Kidney epithelial cell (primary cell): ENCODE measurements at places on chromosomes 6 and 20. TPM values are rescaled to one million over a fixed set of nuclear protein-coding genes. Genes with fewer than 3 reads are reported as not detected.
A peak's percentile ranks its signal among the peaks of the same experiment; 100 is the strongest.

DNA sequence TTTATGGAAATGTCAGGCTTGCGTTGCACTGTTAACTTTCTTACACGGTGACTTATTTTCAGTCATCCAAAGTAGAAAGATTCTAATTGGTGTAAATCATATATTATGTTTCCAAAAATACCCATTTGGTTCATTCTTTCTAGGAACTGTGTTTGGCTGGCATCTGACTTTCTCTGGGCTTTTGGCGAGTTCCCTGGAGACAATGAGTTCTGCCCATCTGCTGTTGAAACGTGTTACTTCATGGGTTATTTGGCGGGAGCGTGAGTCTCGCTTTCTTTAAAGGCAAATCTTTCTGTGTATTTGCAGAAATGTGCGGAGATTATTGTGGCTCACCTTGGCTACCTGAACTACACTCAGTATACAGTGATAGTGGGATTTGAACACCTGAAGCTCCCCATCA, 29.5 kb downstream of the TMEM181 start:
- DNase-seq: no peak

DNA sequence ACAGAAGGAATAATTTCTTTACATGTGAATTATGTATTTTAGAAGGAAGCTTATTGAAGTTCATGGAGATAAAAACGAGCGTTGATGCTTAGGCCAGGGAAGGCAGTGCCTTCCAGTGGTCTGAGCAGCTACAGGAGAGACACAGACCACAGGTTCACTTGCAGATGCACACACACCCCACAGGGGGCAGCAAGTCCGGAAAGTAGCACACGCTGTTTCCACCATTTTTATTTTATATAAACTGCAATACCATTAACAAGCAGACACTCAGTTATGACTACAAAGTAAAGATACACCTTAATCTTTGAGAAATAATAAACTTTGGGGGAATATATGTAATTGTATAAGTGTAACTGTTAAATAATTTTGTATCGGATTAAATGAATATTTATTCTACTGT, 13.5 kb upstream of the DACT2 start:
- no peak for DNase-seq

GRCh38 chr6:12479881-12480280, 189.7 kb downstream of the EDN1 start:
- no peak for DNase-seq

- DNase-seq: no peak
Measured at GRCh38 chr6:166744223-166745134, 117.4 kb upstream of the RPS6KA2 start.

- no peak for DNase-seq
Measured at GRCh38 chr6:77371748-77372147, 91.5 kb downstream of the HTR1B start.

KATNA1 gene
- 16.7 and 17.9 TPM in 2 replicates for total RNA-seq

HLA-DRB5 gene
- total RNA-seq: 0.21 TPM in 1 of 2 replicates, not detected in the other

MEP1A gene
- not detected in 2 replicates for total RNA-seq

- DNase-seq: peak; percentile 92
Measured at GRCh38 chr20:33719989-33720709, at the start of gene PXMP4. Gene PXMP4 (minus strand): TSS chr20:33720310. CDS start chr20:33720207, 103 bp downstream.

MYBL2 gene
- 4.1 and 7.1 TPM in 2 replicates for total RNA-seq

DNA sequence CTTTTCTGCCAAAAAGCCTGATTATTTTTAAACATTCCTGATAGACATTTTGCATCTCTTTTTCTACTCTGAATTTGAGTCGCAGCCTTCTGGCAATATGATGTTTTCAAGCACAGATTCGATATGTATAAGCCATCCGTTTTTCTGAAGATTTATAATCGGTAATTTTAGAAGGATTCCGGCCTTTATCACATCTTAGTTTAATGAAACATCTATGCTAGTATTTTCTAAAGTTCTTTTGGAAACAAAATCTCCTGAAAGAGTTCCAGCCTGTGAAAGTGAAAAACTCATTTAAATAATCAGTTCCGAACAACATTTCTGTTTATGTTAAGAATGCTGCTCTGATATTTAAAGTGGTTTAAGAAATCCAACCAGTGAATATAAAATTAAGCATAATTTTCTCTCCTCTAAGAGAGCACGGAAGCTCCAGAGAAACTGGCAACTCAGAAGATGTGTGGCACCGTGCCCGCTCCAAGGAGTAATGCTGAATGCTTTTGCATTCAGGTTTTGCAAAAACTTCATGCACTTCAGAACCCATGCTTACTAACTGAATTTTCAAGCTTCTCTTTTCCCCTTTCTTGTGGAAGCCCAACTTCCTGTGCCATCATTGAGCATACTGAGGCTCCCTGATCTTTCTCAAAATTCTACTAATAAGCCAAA, 20.7 kb downstream of the NDUFAF4 start:
- no peak for DNase-seq

- DNase-seq: no peak
Measured at GRCh38 chr6:60671369-60671768, 1614.7 kb downstream of the KHDRBS2 start.

ZNF334 gene
- 7.8 and 8.0 TPM in 2 replicates for total RNA-seq

DNA sequence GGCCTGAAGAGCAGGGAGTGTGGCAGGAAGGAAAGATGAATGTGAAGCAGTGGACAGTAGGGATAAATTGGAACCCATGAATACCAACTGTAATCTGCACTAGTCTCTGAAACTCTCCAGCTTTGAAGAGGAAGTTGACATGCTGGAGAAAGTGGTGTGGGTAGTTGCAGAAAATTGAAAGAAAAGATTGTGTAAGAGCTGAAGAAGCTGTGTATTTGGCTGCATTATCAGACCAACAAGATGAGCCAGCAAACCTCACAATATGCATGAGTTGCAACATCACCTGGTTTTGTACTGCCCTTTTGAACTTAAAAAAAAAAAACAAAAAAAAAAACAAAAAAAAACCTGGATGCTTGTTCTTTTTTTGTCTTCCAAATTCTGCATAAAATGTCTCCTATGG, 921.9 kb upstream of the EYS start:
- no peak for DNase-seq

- no peak for DNase-seq
Measured at GRCh38 chr6:2862712-2863181, 21.1 kb upstream of the SERPINB1 start.

DNA sequence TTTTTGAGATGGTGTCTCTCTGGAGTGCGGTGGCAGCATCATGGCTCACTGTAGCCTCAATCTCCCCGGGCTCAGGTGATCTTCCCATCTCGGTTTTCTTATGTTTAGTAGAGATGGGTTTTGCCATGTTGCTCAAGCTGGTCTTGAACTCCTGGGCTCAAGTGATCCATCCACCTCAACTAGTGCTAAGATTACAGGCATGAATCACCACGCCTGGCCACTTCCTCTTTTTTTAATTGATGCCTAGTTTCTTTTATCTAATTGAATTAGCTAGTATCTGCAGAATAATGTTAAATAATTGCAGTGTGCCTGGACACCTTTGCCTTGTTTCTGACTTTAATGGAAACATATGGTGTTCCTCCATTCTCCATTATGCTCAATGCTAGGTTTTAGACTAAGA, 38.4 kb upstream of the SLC22A16 start:
- no peak for DNase-seq

PRRT1 gene
- 0.27 TPM in 1 of 2 replicates, not detected in the other for total RNA-seq

KIF6 gene
- total RNA-seq: 0.33 and 0.68 TPM in 2 replicates

DNA sequence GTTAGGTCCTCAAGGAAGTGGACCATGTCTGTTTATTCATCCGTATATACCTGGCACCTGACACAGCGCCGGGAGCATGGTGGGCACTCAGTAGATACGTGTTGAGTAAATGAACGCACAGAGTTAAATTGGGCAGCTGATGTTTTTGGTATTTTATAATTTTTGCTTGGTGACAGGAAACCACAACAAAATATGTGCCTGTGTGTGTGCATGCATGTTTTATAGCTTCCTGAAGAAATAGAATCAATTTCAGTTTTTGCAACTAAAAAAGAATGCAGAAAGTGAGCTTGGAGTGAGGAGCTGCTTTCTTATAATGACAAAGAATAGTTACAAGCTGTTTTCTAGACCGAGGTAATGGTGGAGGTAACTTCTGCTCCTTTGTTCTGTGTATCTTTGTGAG, 91.4 kb downstream of the PLCB4 start:
- no peak for DNase-seq

DNA sequence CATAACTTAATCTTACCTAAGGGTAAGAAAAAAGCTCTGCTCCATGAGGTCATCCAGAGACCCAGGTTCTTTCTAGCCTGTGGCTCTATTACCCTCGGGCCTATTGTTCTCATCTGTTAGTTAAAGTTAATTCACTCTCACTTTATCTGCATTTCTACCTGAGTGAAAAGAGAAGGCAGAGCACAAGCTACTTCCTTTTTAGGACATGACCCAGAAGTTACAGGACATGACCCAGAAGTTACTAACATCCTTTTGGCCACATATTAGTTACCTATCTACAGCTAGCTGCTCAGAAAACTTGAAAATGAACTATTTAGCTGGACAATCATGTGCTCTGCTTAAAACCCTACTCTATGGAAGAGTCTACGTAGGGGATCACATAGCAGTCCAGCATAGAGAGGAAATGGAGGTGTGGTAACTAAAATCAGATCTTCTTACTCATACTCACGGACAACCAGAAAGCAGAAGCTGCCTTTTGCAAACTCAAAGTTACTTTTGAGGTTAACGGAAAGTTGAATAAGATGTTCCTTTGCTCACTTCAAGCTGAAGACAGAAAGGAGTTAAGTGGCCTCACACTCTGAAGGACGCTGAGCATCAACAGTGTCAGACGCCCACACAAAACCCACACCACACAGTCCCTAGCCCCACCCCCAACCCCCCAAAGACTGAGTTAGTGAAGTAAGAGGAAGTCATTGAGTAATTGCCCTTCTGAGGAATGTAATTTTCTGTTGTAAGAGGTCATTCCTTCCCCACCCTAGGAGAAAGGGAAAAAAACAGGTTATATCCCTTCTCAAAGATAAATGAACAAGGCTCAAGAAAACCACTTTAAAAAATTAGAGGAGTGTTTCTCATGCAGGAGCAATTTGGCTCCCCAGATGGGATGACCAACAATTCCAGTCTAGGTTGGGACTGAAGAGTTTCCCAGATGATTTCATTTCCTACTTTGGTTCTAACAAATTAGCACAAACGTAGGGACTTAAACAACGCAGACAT, 45.9 kb upstream of the TAB2 start:
- no peak for DNase-seq

DNA sequence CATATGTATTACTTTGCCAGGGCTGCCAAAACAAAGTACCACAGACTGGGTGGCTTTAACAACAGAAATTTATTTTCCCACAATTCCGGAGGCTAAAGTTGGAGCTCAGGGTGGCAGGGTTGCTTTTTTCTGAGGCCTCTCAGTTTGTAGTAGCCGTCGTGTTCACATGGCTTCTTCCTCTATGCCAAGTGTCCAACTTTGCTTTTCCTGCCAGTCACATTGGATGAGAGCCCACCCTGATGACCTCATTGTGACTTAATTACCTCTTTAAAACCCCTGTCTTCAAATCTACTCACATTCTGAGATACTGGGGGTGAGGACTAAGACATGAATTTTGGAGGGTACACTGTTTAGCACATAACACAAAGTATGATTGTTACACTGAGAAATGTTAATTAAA, 9.9 kb upstream of the ECT2L start:
- DNase-seq: no peak

GSTA2 gene
- not detected in 2 replicates for total RNA-seq
